A549 treated with CORT108297 at 1 μM for 4 hours (cell line): ENCODE measurements at places on chromosomes 12 and 14. TPM values are rescaled to one million over a fixed set of nuclear protein-coding genes. Genes with fewer than 3 reads are reported as not detected.

Gene RIMBP2
- total RNA-seq: 0.08 to 0.09 TPM in 2 of 5 replicates, not detected in the others

Gene FKBP11
- total RNA-seq: 44.0 to 57.4 TPM (median 56.1 TPM) in 5 replicates

Gene NFKBIA
- 101 to 182 TPM (median 132 TPM) in 5 replicates for total RNA-seq

Gene HOXC10
- total RNA-seq: 2.5 to 3.4 TPM (median 2.9 TPM) in 5 replicates

Gene GARIN6
- total RNA-seq: not detected in 5 replicates

Gene SLC15A4
- 20.8 to 25.6 TPM (median 23.8 TPM) in 5 replicates for total RNA-seq

Gene LGR5
- 0.05 TPM in 1 of 5 replicates, not detected in the others for total RNA-seq

Gene TSPAN9
- 24.5 to 35.3 TPM (median 28.2 TPM) in 5 replicates for total RNA-seq
